ENCODE measurements at places on chromosomes 6 and 20.

DNA sequence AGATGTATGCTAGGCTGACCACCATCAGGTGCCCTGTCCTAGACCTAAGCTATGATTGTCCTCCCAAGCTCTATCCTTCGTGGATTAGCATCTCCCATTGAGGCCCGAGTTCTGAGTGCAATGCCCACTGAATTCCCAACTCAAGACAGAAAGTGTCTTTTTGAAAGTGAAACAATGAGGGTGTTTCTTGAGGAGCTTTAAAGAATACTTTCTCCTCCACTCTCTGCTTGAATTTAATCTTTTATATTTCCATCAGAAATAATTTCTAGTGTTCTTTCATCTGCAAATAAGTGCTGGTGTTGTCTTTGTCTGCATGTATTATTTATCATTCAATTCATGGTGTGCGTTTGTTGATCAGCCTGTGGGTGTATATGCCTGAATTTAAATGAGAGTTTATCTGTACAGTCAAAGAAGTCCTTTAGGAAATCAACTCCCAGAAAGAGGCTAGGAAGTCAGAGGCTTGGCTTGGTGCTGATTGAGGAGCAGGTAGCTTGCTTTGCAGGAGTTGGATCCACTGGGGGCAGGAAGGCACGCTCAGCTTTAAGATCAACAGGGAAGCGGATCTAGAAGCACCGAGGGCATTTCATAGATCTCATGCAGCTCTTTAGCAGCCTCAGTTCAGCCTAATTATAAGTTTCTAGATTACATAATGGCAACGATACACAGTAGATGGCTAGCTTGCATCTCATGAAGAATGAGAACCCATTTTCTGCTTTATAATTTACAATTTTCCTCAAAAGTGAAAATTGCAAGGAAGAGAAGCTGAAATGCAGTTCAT lies 36.0 kb upstream of the CCN6 start:
- DNase-seq = no peak

- DNase-seq = no peak
Measured at GRCh38 chr6:75205776-75206575, at the start of gene COL12A1. Gene COL12A1, minus strand, starts transcription at chr6:75206053. Its CDS starts 3,261 bp downstream, at chr6:75202792.

DNA sequence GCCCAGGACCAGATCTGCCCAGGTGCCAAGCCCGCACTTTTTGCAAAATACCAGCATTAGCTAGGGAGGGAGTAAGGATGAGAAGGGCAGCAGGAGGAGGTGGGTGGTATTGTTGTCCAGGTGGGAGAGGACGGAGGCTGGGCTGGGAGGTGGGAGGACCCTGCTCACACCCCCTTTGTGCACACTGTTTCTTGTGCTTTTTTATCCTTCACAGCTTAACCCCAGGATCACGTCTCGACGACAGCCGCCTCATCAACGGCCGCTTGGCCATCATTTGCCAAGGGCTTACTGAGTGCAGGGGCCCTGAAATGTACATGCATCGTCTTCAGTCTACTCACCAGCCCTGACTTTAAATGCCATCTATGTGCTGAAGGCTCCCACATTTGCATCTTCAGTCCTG lies 12.1 kb upstream of the TGM2 start:
- no peak for DNase-seq

DNA sequence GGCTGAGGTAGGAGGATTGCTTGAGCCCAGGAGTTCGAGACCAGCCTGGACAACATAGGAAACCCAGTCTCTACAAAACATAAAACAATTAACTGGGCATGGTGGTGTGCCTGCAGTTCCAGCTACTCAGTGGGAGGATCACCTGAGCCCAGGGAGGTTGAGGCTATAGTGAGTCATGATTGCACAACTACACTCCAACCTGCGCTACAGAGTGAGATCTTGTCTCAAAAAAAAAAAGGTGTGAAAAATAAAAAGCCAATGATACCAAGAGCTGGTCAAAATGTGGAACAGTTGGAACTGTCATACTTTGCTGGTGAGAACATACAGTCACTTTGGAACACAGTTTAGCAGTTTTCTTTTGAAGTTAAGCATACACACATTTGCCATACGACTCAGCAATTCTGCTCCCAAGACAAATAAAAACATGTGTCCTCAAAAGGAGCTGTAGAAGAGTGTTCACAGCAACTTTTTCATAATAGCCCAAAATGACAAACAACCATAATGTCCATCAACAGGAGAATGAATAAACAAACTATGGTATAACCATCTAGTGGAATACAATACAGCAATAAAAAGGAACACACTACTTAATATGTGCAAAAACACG lies 21.6 kb upstream of the FKBP5 start:
- no peak for DNase-seq

DNA sequence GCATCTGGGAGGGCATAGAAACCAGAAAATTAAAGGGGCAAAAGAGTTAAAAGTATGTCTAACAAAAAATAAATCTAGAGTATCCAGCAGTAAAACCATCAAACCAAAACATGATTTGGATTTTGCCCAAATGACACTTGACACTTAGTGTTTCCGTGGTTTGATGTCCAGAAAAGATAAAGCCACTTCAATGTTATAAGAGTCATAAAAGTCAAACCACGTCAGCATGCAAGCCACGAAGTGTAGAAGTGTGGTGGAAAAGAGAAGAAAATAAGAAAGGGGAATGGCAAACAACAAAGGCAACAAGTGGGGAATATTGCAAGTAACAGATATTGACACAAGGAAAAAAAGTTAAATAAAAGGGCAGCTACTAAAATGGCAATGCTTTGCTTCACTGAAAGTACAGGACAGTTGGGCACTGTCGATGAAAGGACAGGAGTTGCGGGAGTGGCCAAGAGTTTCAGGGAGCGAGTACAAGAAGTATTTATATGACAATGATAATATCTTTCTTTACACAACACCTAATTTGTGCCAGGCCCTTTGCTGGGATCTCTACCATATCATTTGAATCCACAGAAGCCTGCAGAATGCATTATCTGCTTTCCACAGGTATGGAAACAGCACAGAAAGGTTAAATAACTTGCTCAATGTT lies 6.3 kb upstream of the HDDC2 start:
- no peak for DNase-seq

DNA sequence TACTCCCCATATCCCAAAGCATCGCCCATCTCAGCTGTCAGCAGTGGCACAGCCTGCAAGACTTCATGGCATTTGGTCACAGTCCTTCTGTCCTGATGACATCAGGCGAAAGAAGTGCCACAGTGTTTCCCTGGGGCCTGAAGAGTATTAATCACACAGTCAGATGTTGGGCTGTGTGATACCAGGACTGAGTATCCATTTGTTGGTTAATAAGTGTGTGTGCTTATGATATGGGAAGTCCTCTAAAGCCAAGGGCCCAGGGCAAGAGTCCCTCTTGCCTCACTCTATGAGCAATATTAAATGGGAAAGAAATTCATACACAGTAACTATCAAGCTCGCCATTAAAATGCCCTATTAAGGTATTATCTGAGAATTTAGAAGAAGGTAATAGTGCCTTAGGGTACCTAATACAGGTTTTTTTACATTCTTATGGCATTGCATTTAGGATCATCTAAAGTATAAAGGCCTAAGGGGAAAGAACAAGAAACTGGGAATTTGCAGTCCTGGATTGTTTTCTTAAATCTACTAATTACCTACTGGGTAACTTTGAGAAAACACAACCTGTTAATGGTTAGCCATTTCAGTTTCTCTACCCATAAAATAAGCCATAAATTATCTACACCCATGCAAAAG lies 204.1 kb upstream of the PREP start:
- no peak for DNase-seq

GRCh38 chr6:54361188-54361587 lies 52.9 kb downstream of the TINAG start:
- DNase-seq = no peak

GRCh38 chr20:50932691-50933280 lies 1.5 kb upstream of the ADNP start:
- no peak for DNase-seq

Measured in AML-193 (cell line).